ENCODE measurements at places on chromosomes 2 and 18. TPM values are rescaled to one million over a fixed set of nuclear protein-coding genes. Genes with fewer than 3 reads are reported as not detected.

DNA sequence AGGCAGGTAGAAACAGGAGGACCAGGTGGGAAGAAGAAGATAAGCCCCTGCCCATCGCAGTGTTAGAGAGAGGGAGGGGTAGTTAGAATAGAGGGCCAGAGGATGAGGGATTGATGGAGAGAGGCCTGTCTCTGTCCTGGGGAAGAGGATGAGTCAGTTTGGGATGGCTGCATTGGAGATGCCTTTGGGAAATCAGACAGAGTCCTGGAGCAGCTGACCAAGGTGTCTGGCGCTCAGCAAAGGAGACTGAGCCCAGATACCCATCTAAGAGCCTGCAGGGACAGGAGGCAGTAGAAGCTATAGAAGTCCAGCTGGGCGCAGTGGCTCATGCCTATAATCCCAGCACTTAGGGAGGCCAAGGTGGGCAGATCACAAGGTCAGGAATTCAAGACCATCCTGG, 177.8 kb upstream of the HAAO start:
- no peak for DNase-seq

KCNG3 gene
- not detected for total RNA-seq

DSG2 gene
- total RNA-seq, result 30.5 TPM

DNA sequence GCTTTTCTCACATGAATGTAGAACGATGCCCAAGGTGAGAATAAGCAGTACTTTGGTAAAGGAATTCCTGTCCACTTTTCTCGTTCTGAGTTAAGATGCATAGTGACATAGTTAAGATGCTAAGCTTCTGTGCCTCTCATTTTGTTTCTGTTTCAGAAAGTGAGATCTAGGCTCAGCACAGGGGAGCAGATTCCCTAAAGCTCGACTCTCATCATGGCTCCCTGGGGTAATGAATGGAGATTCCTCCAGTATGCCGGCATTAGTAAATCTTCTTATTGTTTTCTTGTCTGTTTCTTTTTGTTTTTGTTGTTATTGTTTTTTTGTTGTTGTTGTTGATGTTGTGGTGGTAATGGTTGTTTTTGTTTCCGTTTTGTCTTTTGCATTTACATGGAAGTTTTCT, 225.4 kb downstream of the LRRTM4 start:
- DNase-seq, result no peak

DNA sequence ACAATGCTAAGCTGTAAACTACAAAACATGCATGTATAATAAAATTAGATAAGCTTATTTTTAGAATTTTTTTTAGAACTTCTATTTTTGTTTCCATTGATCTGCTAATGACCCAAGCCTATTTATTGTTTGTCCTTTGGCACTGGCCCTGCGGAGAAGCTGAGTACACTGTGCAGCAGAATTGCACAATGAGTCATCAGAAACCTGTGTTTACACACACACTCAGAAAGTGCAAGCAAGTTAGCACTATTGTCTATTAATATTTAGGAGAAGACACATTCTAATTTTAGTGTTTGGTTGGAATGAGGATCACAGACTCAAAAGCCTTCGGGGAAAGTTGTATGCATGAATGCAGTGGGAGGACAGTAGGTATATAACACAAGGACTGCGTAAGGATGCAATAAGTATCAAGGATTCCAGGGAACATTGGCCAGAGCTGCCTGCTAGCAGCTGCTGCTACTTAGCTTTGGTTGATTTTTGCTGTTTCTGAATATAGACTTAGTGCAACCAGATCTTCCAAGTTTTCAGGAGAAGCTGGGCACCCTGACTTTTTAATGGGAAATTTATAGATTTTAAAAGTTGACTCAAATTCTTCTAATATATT, 128.2 kb downstream of the KCNH7 start:
- no peak for DNase-seq

GRCh38 chr2:74648009-74648443, at the start of gene M1AP:
M1AP (minus strand) TSS chr2:74648330; CDS start chr2:74640275, 8,055 bp downstream.
- no peak for DNase-seq

GRCh38 chr2:159153463-159153862, 133.0 kb downstream of the WDSUB1 start:
- no peak for DNase-seq

DNA sequence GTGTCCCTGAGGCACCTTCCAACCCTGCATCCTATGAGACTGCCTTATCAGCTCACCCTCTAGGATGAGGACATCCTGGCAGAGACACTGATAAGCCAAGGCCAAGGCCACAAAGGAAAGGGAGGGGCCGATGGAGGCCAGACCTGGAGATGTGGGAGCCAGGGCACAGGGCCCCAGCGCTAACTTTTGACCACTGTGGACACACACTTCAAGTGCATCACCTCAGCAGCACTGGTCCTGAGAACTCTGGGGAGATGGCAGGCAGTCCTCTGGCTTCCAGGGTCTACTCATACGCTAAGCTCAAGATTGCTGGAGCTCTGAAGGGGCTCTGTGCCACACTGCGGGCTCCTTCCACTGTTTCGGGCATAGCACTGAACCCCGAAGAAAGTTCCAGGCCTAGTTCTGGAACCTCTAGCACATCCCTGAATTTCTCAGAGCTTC, 100.2 kb upstream of the ID2 start:
- DNase-seq, result no peak

TRABD2A gene
- total RNA-seq, result 5.0 TPM

DNA sequence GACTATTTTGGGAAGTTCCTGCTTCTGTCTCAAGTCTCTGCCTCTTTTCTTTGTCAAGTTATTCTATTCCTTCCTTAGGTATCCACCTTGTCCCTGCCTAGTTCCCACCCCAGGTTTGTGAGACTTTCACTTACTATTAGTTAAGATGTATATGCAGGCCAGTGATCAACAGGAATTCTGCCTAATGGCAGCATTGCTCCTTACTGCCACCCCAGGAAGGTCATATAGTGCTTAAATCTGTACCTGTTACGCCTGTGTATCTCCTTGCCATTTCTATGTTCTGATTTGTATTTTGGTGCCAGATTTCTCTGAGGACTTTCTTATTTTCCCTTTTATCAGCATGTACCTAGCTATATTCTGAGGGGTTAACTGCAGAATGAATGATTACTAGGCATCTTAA, 746.0 kb upstream of the TMEFF2 start:
- DNase-seq, result no peak

DNA sequence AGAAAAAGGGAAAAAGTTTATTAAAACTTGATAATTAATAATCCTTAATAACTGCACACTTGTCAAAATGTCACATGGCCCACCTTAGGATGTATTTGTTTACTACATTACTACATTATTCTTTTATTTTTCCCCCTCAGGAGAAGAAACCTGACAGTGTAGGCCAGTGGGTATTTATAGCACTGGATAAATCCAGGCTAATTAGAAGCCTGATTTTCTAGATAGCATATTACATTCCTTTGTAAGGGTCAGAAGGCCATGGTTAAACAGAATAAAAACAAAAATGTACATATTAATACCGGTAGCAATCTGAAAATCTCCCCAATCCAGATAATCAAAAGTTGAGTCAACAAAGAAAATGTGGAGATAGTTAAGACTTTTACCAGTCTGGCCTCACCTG, 21.5 kb upstream of the KIDINS220 start:
- DNase-seq, result no peak

DNA sequence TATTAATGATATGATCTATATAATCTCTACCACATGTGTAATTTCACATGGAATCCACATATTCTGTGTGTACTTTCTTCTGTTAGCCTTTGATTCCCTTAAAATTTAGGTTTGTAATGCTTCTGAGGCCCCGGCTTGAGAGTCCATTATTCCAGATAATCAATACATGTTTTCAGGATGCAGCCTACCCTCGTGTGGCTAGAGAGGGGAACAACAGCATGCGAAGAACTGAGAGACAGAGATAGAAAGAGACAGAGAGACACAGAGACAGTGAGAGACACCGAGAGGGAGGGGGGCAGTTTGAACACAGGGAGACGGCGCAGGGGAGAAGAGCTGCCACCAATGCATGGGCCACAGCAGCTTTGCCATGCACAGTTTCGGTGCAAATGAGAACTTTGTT, 185.4 kb downstream of the SNTG2 start:
- DNase-seq, result no peak

EPC2 gene
- total RNA-seq, result 14.8 TPM

GRCh38 chr2:217897091-217897715, 105.6 kb downstream of the TNS1 start:
- DNase-seq, result no peak

TUBA3D gene
- not detected for total RNA-seq

DNA sequence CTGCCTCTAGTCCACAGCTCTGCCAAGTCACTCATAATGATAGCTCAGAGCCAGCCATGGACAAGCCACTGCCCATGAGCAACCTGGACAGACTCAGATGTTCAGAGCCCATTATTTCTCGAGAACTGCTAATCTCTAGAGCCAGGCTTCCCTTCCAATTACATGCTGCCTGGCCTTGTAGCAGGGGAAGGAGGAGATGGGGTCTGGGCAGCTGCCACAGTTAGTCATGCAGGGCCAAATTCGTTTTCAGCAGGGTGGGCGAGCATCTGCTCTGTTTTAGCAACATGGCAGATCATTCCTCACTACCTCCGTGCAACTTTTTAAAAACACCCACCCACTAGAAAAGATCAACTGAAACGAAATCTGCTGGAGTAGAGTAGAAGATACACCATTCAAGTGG, 141.8 kb downstream of the MYO5B start:
- DNase-seq, result no peak

IHH gene
- not detected for total RNA-seq

GRCh38 chr2:138950486-138950885, 170.3 kb upstream of the NXPH2 start:
- DNase-seq, result no peak

PMS1 gene
- total RNA-seq, result 36.5 TPM

DNA sequence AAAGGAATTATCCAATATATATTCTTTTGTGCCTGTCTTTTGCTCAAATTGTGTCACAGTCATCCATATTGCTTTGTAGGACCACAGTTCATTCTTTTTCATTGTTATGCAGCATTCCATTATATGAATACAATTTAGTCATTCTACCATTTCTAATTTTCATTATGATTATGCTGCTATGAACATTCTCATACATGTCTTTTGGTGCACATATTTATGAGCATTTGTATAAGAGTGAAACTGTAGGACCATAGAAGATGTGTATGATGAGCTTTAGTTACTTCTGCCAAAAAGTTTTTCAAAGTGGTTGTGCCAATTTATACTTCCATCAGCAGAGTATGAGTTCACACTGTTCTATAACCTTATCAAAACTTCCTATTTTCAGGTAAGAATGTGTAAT, 7.7 kb downstream of the IER3IP1 start:
- DNase-seq, result no peak

DNA sequence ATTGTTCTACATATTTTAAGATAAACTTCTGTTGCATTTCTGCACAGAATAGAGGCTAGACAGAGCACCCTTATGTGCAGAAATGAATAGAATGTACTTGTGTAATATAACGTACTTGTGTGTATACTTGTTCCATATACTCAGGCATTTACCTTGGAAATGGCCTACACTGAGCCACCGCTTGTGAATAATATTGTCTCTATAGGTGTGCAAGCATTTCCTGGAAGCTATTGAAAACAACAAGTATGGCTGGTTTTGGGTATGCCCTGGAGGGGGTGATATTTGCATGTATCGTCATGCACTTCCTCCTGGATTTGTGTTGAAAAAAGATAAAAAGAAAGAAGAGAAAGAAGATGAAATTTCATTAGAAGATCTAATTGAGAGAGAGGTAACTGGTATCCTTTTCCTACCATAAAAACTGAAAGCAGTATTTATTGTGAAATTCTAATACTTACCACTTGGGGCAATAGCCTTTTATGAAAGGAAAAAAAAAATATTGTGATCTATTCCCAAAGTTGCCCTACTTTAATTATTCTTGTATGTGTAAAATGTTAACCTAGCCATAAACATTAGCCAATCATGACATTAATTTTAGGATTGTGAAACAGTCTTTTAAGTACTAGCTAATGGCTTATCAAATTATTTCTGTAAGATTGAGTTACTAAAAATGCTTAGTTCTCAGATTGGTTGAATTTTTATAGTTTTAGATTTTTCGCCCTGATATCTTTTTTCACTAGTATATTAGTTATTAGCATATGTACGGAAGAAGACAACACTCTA, 18.0 kb downstream of the ZC3H15 start:
- DNase-seq, result no peak

HOXD1 gene
- not detected for total RNA-seq

PHLPP1 gene
- 7.0 TPM for total RNA-seq

DNA sequence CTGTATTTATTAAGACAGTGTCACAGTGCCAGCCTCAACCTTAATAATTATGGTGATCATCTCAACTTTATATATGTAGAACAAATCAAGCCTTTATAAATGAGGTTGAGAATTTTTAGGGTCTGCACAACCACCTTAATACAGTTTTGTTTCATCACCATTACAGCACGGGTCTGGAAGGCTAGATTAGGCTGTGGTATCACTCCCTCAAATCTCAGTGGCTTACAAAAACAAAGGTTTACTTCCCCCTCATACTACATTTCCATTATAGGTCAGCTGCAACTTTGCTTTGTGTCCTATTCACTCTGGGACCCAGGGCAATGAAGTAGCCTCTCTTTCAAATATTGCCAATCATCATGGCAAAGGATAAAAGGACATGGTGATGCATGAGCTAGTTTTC, 23.3 kb upstream of the USP14 start:
- no peak for DNase-seq

SLC9A4 gene
- 0.05 TPM for total RNA-seq

SCN9A gene
- 0.08 TPM for total RNA-seq

DNA sequence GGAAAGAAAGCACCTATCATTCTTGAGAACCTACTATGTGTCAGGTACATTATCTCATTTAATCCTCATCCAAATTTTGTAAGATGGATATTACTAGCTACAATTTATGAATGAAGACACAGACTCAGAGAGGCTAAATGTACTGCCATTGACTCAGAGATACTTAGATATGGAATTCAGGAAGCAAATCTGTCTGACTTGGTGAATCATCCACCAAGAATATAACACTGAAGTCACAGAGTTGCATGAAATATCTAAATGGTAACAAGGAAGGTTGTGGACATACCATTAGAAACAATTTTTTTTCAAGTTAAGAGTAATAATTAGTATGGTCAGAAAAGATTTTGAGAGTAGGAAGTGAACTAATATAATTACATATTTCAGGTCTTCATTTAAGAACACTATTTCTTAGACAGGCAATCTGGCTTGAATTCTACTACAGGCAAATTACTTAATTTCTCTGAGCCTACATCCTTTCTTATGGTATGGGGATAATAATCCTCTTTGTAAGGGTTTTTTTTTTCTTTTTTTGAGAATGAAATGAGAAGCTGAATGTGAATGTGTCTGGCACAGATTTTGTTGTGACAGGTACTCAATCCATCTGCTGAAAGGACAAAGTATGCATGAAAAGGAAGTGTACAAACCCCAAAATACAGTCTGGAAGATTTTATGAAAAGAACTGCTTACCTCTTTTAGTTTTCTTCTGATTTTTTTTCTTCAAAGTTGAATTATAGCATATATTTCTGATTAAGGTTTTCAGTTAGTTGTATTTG, 14.8 kb upstream of the C2orf66 start:
- DNase-seq, result no peak
